NCI-H187 treated with DMSO at 0.1 percent for 48 hours (cell line): ENCODE measurements at places on chromosomes 5 and 9.

DNA sequence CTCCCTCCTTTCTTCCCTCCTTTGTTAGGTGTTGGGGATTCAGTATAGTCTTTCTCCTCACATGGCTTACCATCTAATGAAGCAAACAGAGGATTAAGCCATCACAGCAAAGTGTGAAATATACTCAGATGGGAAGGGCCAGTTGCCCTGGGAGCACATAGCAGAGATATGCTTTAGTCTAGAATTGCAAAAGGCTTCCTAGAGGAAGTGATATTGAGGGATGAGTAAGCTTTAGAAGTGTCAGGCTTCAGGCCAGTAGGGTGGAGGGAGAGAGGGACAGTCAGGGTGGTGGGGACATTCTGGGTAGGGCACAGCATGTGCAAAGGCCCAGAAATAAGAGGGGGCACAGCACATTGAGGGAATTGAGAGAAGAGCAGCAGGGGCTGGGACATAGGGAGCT is 46.2 kb upstream of the GLRA1 start:
- no peak for DNase-seq

DNA sequence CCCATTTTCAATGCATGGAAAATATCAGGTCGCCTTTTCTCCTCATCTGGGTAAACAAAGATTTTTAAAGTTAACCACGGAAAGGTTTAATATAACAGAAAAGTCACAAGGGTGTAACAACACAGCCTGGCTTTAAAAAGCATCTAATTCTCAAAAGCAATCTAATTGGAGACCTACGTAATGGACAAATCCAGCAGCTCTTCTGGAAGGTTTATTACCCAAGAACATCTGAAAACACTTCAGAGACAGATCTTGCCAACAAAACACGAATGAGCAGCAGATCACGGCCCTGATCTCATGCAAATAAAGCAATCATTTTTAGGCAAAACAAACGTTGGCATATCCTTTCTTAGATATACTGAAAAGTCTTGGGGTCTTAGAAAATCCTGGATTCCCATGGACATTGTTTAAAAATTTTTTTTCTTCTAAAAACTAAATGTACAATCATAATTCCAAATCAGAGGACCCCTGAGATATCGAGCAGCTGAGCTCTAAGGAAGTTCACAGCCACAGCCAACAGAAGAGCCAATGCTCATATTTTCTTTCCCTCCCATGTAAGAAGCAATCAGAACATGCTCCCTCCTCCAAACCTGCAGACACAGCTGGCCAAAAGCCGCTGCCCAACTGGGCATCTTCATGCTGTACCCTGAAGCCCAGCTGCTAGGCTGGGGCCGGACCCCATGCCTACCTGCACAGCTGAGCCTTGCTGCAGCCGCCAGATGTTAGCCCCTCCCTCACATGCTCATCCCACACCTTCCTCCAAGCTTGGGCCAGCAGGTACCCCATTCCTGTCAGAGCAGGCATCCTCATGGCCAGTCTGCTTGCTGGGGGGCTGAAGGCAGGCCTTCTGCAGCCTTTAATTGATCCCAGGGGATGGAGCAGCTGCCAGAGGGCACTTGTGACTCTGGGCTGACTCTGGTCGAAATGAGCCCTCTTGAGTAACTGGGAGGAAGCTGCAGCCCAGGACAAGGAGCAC is 11.2 kb downstream of the ANKS6 start:
- no peak for DNase-seq

- DNase-seq: no peak
Measured at GRCh38 chr9:97660340-97660739, 26.7 kb downstream of the NCBP1 start.

DNA sequence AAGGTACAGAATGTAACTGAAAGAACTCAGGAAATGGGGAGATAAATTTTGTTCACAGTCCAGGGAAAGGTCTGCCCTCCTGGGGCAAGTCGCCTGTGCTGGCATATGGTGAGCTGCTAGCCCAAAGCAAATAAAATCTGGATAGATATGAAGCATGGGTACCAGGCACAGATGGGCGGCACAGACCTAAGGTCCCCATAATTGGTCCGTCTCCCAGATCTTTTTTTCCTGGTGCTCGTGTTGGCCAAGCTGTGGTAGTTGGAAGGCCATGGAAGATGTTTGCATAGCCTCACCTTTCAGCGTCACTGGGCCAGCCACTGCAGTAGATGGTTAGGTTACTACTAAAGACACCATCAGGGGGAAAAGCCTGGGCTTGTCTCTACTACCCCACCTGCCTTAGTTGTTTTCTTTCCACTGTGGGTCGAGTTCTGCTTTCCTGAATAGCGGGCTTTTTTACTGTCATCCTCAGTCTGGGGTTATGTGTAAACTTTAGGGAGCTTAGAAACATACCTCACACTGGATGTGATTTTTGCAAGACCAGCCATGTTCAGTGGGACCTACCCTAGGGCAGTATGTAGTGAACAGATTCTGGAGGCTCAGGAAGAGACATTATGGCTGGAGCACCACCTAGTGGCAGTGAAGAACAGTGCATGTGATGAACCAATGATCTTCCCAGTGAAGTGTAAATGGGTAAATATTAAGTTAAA is 24.2 kb upstream of the GLRX start:
- DNase-seq: peak; percentile 19
